ENCODE measurements at places on chromosomes 1 and 21.

DNA sequence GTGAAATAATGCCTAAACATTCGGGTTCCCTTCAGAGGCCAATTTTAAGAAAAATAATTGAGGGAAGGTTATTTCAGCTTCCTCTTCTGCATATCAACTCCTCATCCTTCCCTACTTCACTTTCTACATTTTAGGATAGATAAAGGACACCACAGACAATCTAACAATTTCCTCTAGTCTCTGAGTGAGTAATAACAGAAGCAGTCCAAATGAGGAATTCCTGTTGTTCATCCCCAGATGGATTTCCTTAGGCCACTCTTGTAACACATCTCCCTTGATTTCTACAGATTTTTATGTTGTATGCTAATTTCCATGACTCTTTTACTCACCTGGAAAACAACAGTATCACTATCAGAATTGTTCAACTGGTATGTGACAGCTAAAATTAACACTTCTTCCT, 87.7 kb upstream of the LYPLAL1 start:
- peak; percentile 55 for DNase-seq

DNA sequence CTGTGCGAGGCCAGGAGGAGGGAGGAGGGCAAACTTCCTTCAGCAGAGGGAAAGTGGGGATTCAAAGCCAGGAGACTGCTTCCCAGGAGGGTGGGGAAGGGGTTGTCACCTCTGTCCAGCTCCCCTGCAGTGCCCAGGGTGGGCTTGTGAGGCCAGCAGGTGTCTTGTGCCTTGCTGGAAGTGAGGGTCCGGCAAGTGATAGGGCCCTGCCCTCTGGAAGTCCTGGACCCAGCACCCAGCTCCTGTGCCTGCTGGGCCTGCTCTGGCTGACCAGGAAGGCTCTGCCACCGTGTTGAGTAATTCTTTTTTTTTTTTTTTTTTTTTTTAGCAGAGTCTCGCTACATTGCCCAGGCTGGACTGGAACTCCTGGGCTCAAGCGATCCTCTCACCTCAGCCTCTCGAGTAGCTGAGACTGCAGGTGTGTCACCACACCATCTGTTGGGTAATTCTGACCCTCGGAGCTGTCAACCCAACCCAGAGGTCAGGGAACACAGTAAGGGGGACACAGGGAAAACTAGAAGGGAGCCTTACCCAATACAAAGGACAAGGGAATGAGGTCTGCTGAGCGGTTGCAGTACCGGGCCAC, 1.0 kb downstream of the BEST4 start:
- DNase-seq, result no peak

DNA sequence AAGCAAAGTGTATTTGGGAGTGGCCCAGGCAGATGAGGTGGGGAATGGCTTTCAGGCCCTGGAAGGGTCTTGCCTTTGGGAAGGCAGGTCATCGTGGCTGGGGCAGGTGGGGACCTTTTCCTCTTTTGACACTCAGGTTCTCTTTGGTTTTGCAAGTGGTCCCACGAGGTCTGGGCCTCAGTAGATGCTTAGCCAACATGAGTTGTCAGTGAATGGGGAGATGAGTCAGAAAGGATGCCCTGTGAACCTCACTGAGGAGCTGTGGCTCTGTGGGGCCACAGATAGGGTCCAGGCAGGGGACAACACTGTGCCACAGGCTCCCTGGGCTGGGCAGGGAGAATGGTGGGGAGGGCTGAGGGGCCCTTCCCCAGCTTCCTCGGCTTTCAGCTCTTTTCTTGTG, 19.0 kb downstream of the ARHGEF10L start:
- DNase-seq, result no peak

GRCh38 chr1:200351826-200352549, 57.8 kb downstream of the ZNF281 start:
- peak; percentile 96 for DNase-seq

GRCh38 chr1:118333601-118334210, 148.7 kb upstream of the SPAG17 start:
- peak; percentile 99 for DNase-seq

GRCh38 chr1:214427871-214428277, 123.5 kb downstream of the PTPN14 start:
- DNase-seq, result peak; percentile 84

GRCh38 chr1:49416758-49417157, 607.0 kb downstream of the AGBL4 start:
- no peak for DNase-seq

GRCh38 chr1:29634324-29634723, 398.0 kb downstream of the PTPRU start:
- DNase-seq, result no peak

- DNase-seq, result peak; percentile 75
These were observed 13.4 kb downstream of the ITSN1 start for GRCh38 chr21:33655588-33656221.

DNA sequence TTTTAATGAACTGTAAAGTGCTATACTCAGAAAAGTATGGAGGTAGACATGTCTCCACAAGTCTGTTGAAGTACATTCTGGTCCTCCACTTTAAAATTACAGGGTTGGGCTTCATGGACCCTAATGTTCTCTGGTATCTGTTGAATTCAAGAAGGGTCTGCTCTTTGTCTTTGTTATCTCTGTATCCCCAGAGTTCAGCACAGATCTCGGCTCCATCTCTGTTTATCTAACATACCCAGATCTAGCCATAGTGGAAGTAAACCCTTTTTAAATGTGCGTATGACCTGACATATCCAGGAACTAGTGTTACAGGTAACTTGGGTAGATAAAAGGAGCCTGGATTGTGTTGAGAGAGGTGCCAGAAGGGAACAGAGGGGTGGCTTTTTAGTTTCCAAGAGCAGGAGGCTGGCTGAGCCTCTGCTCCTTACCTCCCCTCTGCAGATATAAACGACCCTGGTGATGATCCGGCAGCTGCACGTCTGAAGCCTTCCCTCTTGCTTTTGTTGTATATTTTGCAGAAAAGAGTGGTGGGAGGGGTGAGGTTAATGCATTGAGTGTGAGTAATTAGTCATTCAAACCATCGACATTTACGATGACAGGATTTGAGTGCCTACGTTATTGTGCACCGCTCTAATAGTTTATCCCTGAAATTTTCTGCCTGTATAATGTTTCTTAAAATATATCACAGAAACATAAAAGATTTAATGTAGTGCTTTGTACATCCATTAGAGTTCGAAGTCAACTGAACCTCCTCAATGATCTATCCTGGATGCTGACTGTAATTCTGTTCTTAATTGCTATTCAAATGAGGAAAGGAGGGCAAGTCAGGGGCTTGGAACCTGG, 30.8 kb downstream of the ELAVL4 start:
- DNase-seq, result no peak

- DNase-seq, result no peak
These were observed 58.1 kb downstream of the PRKACB start for GRCh38 chr1:84202126-84202525.

DNA sequence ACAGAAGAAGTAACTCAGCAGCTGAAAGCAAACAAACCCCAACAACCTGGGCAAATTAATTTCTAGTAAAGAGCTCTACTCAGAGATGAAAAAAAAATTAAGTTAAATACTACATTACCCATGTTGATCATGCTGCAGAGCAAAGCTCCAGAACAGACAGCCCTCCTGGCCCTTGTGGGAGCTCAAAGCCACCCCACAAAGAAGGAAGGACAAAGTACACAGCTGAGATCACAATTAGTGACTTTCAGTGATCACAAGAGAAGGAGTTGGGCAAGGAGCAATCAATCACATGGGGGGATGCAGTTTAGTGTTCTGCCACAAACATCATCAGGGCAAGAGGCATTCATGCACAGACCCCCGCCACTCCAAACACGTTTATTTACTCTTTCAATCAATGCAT, 114.2 kb downstream of the DAB1 start:
- DNase-seq, result no peak

GRCh38 chr1:199064971-199065370, 426.1 kb downstream of the PTPRC start:
- no peak for DNase-seq

- no peak for DNase-seq
These were observed 87.7 kb upstream of the GADD45A start for GRCh38 chr1:67597336-67597735.

DNA sequence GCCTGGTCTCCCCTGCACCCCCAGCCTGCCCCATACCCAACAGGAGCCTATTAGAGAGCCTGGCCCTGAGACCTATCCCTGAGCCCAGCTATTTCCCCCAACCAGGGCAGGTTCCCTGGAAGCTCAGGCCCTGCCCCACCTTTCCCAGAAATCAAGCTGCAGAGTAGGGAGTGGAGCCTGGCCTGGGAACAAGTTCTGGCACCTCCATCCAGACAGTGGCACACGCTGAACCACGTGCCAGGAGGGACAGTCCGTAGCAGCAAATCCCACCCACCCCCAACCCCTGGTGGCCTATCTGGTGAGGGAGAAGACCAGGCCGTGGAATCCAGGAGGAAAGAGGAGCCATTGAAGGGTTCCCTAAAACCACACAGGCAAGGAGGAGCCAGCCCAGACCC, 22.6 kb downstream of the TNNT2 start:
- no peak for DNase-seq

DNA sequence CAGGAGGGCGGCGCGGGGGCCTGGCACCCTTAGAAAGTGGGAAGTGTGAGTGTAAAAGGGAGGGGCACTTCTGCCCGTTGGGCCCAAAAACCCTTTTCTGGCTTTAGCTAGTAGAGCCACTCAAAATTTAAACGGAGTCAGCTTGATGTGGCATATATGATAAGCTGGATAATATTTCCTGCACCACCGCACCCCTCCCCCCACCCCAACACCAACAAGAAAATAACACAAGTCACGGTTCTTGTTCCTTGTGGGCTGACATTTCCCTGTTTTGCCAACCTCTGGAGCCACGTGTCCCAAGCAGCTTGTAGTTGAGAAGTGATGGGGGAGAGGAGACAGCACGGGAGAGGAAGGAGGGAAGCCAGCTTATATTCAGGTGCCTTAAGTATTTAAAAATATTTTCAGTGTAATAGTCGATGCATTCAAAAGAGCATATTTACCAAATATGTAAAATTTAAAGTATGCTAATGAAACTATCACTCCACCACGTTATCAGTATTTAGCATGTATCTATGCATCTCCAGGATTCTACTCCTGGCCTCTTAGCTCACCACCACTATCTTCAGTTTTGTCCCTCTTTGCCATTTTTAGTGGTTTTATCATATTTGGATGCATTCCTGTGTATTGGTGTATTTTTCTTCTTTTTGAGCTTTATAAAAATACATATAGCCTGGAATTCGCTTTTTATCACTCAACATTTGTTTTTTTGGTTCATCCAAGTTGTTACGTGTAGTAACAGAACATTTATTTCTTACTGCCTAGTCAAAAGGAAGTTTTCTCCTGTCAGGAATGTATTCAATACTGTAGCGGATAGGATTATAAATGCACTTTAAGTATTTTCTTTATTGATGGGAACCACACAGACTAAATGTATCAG, 773 bp upstream of the DDX59 start:
- DNase-seq, result no peak

DNA sequence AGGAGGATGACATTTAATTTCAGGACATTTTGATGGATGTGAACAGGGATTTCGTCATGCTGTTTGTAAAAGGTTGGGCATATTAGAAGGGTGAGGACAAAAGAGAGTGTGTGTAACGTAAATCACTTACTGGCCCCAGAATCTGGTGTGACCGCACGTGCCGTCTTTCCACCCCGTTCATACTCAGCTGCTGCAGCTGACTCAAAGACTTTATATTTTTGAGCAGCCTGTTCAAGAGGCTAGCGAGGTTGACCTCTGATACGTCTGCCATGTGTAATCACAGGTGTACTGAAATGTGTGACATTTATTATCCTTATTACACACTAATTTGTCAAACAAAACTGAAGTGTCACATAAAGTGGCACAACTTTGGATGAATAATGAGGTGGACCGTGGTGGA, 66.5 kb upstream of the ERRFI1 start:
- DNase-seq, result no peak

GRCh38 chr21:44893948-44894656, 20.6 kb upstream of the PTTG1IP start:
- no peak for DNase-seq

GRCh38 chr21:45994759-45995685, 13.5 kb downstream of the COL6A1 start:
- no peak for DNase-seq

DNA sequence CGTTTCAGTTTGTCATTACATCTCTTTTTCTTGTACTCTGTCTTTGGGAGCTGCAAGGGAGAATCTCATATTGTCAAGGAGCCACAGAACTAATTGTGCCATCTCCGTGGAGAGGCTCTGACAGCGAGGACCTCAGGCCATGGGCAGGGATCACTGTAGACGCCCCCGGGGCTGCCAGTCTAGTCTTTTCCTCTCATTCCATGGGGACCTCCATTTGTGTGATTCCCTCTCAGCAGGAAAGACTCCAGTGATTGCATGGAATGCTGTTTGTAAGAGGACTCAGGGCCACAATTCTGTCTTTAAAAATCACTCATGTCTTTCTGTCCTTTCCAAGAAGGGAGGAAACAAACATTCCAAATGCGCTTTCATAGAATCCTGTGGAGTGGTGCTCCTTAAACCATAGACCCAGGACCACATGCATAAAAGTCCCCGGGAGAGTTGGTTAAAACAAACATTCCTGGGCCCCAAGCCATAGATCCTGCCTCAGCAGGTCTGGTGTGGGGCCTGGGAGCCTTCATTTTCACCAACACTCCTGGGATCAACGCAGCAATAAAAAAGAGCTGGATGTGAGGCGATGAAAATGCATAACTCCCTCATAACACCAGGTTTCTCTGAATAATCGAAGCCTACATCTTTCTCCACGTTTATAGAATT, 104.5 kb downstream of the ZP4 start:
- DNase-seq, result no peak
